Smooth muscle cell of the brain vasculature (primary cell): ENCODE measurements at places on chromosomes 3 and 15.
A peak's percentile ranks its signal among the peaks of the same experiment; 100 is the strongest.

DNA sequence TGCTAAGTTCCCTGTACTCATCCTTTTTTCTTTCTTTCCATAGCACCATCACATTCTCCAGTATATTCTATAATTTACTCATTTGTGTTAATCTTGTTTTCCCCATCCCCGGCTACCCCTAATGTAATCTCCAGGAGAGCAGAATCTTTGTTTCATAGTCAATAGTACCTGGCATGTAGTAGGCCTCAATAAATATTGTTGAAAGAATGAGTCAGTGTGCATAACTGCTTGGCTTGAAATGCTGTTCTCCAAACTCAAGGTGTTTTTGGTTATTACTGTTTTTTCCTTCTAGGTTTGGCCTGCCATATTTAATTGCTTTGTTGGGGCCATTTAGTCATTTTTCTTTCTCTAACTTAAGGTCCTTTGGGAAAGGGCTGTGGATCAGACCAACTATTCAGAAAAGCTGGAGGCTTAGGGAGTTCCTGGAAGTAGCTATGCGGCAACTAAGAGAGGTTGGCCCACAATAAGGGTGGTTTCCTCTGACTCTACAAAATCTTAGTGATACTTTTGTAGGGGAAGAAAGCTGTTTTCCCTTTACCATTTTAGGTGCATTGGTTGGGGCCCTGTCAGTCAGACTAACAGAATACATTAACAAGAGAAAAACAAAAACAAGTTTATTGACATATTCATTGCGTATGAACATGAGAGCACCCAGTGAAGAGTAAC lies 28.4 kb downstream of the KAT2B start:
- no peak for DNase-seq

DNA sequence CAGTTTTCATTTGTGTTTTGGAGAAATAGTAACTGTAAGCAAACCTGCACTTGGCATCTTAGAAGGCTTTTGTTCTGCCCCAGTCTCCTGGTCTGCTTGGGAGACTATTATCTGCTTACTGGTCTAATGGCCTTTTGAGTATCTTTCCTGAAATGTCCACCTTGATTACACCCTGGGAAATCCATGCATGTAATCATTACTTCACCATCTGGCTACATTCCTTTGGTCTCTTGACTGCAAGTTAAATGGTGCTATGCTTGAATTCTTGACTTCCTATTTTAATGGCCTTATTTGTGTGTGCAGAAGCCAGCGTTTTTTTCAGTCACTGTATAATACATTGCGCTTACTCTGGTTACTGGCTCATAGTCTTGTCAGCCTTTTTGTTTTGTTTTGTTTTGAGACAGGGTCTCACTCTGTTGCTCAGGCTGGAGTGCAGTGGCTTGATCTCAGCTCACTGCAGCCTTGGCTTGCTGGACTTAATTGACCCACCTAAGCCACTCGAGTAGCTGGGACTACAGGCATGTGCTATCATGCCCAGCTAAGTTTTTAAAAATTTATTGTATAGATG lies 30.0 kb downstream of the CHD2 start:
- no peak for DNase-seq

GRCh38 chr3:3745693-3746092 lies 53.5 kb upstream of the LRRN1 start:
- no peak for DNase-seq

DNA sequence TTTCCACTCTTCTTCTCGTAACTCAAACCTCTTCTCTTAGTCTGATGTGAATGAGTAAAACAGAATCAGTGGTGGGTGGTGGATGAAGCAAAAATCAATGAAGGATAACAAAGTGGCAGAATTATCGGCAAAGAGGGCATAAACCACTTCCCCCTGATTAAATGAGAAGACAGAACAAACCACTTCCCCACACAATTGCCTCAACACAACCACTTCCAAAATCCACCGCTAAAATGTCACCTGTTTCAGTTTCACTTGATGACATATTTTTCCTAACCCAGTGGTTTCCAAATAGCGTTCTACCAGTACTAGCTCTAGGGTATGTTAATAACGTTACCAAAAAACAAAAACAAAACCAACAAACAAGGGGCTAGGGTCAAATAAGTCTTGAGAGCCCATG lies 478.7 kb upstream of the WNT5A start:
- DNase-seq: no peak

DNA sequence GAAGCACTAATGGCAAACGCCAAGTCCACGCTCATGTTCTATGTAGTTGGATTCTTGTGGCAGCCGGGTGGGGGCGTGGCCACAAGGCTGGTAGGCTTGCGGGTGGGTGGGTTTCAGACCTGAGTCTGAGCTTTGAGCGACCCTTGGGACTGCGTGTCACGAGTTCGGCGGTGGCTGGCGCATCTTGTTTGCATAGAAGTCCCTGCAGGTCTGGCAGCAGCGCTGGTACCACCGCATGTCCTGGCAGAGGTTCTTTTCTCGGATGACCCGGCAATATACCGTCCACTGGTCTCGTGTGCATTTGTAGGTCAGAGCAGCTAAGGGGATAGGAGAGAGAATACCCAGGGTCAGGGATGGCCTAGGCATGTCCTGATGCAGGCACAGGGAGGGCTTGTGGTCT lies 241.0 kb upstream of the LYSMD4 start:
- no peak for DNase-seq

- DNase-seq: no peak
These were observed 12.2 kb upstream of the CACNA1D start for GRCh38 chr3:53482227-53482626.

GRCh38 chr15:98740295-98740694 lies 92.0 kb downstream of the IGF1R start:
- no peak for DNase-seq

DNA sequence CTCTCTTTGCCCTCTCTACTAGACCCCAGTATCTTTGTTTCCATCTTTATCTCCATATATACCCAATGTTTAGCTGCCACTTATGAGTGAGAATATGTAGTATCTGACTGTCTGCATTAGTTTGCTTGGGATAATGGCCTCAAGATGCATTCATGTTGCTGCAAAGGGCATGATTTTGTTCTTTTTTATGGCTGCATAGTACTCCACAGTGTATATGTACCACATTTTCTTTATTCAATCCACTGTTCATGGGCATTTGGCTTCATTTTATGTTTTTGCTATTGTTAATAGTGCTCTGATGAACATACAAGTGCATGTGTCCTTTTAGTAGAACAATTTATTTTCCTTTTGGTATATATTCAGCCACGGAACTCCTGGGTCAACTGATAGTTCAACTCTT lies 671.5 kb upstream of the GRM7 start:
- DNase-seq: no peak

GRCh38 chr15:45827275-45827674 lies 192.4 kb downstream of the SQOR start:
- DNase-seq: no peak

- DNase-seq: no peak
These were observed 9.8 kb upstream of the MME start for GRCh38 chr3:155070316-155070715.

- DNase-seq: no peak
These were observed 760 bp downstream of the FANCI start for GRCh38 chr15:89244574-89244903.

- DNase-seq: no peak
These were observed 357.2 kb downstream of the CLSTN2 start for GRCh38 chr3:140292170-140292569.

DNA sequence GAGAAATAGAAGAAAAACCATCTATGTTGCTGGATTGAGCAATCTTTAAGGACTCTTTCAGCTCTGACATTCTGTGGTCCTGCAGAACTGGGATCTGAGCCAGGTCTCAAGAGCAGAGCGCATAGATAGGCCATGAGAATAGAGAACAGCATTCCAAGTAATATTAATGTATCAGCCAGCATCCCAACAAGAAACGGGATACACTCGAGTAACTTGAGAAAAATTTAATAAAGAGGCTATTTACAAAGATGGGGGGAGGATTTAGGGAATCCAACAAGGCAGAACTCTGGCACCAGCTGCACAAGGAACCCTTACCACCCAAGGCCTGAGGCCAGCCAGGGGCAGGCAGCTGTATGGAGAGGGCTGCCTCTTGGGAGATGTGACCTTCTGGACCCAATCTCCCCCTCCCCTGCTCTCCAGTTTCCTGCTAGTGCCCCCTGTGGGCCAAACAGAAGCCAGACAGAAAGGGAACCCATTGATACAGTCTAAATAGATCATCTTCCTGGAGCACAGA lies 8.2 kb downstream of the TMOD2 start:
- DNase-seq: peak; percentile 69

DNA sequence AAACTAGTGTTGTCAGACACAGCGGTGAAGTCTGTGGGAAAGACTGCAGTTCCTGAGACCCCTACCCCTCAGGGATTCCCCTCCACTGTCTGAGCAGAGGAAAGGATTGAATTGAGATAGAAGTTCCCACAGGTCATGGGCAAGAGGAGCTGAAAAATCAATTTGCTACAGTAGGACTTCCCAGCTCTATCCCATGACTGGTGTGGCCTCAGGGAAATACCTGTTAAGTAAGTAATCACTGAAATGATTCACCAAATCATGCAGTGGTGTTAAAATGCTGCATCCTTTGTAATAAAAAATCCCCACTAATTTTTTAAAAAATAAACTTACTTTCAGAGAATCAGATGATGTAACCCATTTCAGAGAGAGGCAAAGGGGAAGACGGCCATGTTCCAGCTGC lies 45.0 kb upstream of the SPRED1 start:
- DNase-seq: no peak

GRCh38 chr3:190303884-190304283 lies 18.4 kb downstream of the CLDN1 start:
- no peak for DNase-seq

DNA sequence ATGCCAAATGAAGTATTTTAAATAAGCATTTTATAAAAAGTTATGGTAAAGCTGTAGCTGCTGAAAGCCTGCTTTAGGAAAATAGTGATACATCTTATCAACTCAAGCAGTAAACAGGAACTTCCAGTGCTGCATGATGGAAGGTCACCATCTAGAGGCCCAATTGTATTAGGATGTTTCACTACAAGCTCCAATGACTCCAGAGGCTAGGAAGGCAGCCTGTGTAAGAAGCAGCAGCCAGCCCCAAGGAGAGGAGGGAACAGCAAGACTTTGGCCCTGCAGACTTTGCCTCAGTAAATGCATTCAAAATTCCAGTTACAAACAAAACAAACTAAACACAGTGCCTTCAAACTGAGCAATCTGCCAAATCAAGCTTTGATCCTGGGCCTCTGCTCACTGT lies 32.1 kb downstream of the ILDR1 start:
- no peak for DNase-seq

DNA sequence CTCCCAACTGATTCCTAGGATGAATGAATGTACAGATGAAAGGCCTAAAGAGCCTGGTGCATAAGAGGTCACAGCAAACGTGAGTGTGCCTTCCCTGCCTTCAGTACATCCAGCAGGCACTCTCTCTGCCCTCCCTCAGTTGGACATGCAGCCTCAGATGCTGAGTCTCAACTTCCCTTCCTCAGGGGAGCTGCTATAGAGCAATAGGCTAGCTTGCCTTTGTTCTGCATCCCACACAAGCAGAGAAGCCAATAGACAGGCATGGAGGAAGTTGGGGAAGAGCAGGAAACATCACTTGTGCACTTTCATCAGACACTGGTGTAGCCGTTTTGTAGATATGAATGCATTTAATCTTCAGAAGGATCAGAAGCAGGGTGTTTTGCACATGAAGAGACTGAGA lies 147.5 kb upstream of the THBS1 start:
- no peak for DNase-seq

- no peak for DNase-seq
These were observed 118.0 kb upstream of the DPH6 start for GRCh38 chr15:35663956-35664355.

- no peak for DNase-seq
These were observed 65.4 kb upstream of the THSD4 start for GRCh38 chr15:71049706-71050422.

- no peak for DNase-seq
These were observed 120.0 kb upstream of the ARRDC4 start for GRCh38 chr15:97840501-97840900.

GRCh38 chr15:81410318-81410753 lies 36.3 kb upstream of the TMC3 start:
- DNase-seq: peak; percentile 33

DNA sequence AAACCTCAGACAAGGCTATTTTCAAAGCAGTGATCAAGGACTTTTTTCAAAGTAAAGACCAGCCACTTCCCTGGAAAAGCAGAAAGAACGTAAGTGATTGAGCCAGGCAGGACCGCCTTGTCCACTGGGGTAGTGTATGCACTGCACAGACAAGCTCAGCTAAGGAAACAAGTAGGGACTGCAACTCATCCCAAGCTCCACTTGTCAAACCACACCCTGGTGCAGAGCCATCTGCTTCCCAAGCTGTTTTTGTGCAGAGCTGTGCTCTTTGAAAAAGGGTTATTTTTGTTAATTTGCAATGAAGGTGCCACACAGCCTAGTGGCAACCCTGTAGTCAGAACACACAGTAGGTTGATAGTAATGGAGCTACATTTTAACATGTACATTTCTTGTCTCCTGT lies 193.3 kb downstream of the ADAMTS9 start:
- no peak for DNase-seq

- DNase-seq: no peak
These were observed 369.0 kb downstream of the SV2B start for GRCh38 chr15:91468871-91469580.

DNA sequence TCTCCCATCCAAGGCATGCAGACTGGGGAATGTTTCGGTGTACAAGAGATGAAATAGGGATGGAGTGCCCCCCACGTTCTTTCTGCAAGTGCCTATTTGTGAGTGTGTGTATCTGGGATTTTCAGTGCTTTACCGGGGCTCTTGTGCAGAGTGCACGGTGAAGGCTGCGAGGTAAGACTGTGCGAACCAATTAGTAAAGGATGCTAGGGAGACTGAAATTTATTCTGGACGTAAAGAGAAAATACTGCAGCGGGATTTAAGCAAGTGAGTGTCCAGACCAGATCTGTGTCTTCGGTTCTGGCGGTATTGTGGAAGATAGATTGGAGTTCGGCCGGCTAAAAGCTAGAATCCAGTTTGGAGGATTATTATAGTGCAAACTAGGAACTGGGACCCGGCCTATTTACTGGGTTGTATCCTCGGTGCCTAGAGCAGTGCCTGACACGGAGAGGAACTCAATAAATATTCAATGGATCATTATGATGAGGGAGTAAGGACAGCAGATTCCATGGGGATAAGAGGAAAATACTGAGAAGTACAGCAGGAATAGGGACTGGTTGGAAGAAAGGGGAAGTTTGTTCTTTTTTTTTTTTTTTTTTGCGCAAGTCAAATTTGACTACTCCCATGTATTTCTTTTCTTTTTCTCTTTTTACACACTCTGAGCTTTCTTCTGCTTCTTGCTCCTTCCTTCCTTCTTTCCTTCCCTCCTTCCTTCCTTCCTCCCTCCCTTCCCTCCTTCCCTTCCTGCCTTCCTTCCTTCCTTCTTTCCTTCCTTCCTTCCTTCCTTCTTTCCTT lies 580 bp upstream of the MAGEF1 start:
- DNase-seq: no peak

- DNase-seq: no peak
These were observed 16.1 kb downstream of the SLC28A2 start for GRCh38 chr15:45268135-45268534.

- peak; percentile 100 for DNase-seq
These were observed at the start of gene TFG for GRCh38 chr3:100708989-100709841. TSS of gene TFG (plus strand) at chr3:100709494. CDS start at chr3:100713686, 4,192 bp downstream.

- DNase-seq: no peak
These were observed 342.1 kb upstream of the ATP11B start for GRCh38 chr3:182450942-182451787.

- DNase-seq: no peak
These were observed 81.3 kb downstream of the CADPS start for GRCh38 chr3:62793946-62794345.
